ENCODE measurements at places on chromosomes 5 and 9.

GRCh38 chr5:41575110-41575779 is 64.8 kb upstream of the PLCXD3 start:
- no peak for DNase-seq

DNA sequence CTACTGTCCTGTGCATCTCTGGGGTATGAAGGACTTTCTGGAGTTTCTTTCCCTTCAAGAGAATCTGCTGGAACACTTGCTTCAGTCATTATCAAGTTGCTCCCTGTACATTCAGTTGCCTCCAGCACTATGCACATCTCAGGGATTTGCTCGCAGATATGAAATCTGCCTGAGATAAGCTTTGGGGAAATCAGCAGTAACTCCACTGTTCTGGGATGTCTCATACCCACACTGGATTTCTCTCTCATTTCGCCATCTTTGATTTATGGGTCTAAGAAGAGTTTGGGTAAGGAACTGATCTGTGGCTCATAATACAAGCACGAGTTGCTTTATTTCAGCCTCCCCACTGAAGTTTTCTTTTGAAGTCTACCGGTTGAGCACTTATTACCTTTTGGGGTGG is 585.6 kb downstream of the PSAT1 start:
- no peak for DNase-seq

DNA sequence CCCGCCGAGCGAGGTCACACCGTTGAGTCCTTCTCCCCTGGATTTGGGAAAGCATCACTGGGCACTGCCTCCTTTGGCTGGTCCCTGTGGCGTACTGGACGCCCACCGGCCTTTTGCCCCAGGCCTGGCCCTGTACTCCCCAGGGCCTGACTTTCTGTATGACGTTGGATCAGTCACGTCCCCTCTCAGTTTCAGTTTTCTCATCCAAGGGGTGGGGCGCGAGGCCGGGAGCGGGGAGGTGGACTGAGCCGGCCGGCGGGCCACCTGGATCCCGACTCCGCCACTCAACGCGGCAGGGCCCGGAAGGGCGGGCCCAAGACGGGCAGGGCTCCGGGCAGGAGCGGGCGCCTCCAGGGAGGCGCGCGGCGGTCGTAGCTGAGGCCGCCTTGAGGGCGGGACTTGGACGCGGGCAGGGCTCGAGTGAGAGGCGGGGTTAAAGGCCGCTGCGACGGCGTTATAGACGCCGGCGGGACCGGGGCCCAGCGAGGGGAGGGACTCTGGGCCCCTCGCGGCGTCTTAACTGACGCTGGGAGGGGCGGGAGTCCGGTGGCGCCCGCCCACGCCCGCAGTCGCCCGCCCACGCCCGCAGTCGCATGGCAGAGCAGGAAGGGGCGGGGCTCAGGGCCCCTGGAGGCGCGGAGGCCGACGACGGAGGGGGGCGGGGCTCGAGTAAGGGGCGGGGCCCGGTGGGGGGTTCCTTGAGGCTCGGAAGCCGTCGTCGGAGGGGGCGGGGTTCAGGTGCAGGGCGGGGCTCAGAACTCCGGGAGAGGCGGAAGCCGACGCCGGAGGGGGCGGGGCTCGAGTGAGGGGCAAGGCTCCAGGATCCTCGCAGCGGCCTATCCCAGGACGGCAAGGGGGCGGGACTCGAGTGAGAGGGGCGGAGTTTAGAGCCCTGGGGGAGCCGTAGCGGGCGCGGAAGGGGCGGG is 549 bp upstream of the CARD19 start:
- DNase-seq: peak; percentile 100

DNA sequence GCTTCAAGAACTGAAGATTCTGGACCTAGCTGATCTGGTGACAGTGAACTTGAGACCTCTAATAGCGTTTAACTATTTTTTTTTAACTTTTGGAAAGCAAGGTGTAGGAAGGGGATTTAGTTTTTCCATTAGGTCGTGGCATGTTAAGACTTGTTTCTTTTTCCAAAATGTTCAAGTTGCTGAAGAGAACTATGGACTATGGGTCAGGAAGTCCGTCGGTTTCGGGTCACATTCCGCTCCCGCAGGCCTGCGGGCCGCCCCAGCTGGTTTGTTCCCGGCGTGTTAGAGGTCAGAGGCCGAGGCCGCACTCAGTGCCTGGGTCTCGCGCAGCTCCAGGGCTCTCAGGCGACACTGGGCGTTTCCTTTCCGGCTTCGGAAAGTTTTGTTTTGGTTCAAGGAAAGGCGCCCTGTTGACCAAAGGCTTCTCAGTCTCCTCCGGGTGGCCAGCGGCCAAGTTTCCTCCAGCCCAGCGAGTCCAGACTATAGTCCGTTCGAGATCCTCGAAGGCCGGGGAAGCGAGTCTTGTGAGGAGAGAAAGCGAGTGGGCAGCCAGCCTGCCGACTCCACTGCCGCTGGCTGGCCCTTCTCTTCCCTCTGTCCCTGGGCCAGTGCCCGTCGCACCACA is 586 bp upstream of the FCHO2 start:
- DNase-seq: no peak

- no peak for DNase-seq
Observed at GRCh38 chr5:135329913-135330797, 68.9 kb downstream of the MACROH2A1 start.

DNA sequence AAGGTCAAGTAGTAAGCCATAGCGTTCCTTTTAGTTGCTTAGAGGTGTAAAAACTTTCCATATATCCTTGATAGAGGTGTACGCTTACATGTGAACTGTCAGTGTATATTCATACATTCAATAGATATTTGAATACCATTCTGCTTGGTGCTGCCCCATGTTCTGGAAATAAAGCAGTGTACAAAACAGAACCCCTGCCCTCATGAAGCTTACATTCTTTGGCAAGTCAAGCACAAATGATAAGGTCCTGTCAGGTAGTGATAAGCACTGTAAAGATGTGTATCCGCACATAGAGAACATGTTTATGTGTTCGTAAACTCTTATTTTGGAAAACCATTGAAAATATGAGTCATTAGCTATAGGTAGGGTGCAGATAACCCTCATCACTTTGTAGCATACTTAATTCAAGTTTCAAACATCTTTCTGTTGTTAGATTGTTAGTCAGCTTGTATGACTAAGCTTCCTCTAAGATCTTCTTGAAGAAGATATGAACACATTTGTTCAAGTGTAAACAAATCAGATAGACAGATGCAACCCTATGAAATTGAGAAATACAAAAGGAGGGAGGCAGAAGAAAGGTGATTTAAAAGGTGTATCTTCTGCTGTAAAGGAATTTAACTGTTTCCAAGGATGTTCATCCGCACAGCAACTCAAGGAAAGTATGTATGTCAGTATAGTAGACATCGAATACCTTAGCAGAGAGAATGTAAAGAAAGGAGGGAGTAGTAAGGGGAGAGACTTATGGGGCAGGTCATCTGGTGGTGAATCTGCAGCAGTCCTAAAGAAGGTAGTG is 1.6 kb downstream of the GTF3C4 start:
- DNase-seq: no peak

GRCh38 chr5:136032564-136032963 is 3.8 kb downstream of the TGFBI start:
- DNase-seq: no peak

- no peak for DNase-seq
Observed at GRCh38 chr5:97778451-97778850, 595.4 kb upstream of the RIOK2 start.

GRCh38 chr5:68551436-68551835 is 335.9 kb downstream of the PIK3R1 start:
- DNase-seq: no peak

- DNase-seq: no peak
Observed at GRCh38 chr5:76062502-76063041, 20.6 kb upstream of the SV2C start.

- no peak for DNase-seq
Observed at GRCh38 chr5:160938532-160938931, 86.5 kb upstream of the ATP10B start.

DNA sequence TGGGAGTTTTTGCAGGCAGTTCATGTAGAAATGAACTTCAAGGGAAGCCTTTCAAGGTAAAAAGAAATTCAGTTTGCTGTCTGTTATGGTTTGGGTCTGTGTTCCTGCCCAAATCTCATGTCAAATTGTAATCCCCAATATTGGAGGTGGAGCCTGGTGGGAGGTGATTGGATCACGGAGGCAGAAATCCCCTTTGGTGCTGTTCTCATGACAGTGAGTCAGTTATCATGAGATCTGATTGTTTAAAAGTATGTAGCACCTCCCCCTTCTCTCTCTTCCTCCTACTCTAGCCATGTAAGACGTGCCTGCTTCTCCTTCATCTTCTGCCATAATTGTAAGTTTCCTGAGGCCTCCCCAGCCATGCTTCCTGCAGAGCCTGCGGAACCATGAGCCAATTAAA is 341.4 kb downstream of the ARHGEF28 start:
- DNase-seq: no peak

DNA sequence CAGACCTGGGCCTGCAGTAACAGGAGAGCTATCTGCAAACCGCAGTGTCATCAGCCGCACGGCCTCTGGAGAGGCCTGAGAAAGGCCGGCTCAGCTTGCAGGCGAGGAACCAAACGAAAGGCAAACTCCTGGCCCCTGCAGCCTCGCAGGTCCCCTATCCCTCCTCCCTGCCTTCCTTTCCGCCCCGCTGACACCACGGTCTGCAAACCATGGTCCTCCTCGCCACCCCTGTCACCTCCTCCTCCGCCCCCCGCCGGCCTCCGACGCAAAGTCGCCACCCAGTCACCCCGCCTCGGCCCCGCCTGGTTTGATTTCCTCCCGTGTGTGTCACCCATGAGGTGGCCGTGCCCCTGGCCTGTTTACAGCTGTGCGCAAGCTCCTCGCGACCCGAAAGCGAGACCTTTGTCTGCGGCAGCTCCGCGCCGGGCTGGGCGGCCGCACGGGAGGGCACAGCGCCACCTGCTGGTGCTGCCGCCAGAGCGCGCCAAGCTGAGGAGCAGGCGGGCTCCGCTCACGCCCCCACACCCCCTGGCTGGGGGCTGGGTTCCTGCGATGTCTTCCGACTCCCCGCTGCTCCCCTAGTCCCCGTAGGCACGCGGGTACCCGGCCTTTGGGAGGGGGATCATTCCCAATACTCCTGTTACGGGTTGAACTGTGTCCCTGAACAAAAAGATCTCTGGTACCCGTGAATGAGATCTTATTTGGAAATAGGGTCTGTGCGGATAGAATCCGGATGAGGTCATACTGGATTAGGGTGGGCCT is 19.4 kb downstream of the GBGT1 start:
- DNase-seq: peak; percentile 91

DNA sequence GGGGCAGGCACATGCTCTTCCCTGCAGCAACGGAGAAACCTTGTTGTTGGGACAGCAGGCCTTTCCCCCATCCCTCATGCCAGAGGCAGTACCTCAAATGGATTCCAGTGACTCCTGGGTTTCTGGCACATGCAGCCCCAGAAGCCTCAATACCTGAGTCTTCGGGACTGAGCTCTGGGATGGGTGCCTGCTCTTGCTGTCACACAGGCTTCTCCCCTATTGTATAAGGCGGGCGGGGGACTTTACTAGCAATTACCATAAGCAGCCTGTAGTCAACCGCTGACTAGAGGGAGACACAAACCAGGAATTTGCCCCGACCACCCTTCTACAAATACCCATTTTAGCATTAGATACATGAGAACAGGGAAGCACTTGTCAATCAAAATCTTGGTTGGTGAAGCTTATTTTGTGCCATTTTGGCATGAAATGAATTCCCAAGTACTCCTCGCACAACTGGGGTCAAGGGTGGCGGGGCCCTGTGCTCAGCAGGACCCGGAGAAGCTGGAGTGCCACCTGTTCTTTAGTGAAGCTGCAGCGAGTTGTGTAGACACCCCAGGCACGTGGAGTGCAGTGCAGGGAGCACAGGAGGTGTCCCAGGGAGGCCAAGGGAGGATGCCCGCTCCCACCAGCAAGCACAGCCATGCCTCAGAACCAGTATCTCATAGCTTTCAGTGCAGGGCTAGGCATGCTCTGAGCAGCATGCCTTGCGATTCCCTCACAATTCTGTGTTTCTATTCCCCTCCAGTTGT is 21.2 kb downstream of the S1PR3 start:
- DNase-seq: no peak

- no peak for DNase-seq
Observed at GRCh38 chr5:167553511-167553910, 737.9 kb upstream of the WWC1 start.

DNA sequence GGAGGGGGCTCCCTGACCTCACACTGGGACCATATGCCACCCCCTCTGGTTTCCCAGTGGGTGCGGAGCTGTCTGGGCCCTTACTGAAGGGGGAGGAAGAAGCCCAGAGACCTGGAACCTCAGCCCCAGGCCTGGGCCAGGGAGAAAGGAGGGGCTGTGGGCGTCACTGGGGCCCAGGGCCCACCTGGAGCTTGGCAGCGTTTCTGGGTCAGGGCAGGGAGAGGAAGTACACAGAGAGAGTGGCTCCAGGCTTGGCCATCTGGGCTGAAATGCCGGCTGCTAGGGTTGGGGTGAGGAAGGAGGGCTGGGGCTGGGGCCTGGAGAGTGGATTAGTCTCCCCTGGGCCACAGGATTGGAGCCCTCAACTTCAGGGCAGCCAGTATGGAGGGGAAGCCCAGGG is 6.4 kb upstream of the DAB2IP start:
- no peak for DNase-seq

DNA sequence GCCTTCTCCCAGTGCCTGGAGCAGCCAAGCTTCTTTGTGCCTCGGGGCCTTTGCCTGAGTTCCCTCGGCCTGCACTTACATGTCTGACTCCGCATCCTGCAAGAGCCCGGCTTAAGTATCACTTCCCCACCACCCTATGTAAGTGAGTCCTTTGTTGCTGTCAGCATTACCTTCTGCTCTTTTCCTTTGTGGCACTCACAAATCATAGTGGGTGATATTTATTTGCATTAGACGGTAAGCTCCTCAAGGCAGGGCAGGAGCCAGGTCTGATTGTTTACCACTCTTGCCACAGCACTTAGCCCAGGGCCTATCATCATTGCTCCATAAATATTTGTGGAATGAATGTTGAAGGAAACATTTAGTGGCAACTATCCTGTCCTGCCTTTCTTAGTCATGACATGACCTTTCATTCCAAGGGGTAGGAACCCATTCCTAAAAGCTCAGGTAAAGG is 4.8 kb downstream of the GM2A start:
- no peak for DNase-seq

- DNase-seq: peak; percentile 60
Observed at GRCh38 chr5:100900142-100900795, 2.8 kb downstream of the ST8SIA4 start.

- no peak for DNase-seq
Observed at GRCh38 chr5:9265441-9266287, 280.2 kb downstream of the SEMA5A start.

DNA sequence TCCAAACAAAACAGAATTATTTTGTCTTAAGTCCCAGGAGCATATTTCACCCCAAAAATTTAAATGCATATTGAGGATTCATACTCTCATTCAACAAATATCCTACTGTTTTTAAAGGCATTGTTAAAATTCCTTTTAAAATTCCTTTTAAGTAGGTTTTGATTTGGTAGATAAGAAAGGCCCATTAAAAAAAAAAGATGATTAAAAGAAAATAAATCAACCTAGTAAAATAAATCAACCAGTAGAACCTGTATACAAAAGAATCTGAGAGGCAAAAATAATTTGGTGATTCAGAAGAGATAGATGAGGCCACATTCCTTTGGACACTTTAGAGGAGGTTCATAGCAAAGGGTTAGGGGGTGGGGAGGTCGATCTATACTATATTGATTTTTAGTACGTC is 585.3 kb upstream of the TLE4 start:
- no peak for DNase-seq
